ENCODE measurements at places on chromosomes 11 and 22.

- no peak for DNase-seq
Observed at GRCh38 chr11:12174128-12174476, 63.7 kb downstream of the MICAL2 start.

GRCh38 chr22:43110927-43111623 lies 525 bp downstream of the BIK start:
- no peak for DNase-seq

DNA sequence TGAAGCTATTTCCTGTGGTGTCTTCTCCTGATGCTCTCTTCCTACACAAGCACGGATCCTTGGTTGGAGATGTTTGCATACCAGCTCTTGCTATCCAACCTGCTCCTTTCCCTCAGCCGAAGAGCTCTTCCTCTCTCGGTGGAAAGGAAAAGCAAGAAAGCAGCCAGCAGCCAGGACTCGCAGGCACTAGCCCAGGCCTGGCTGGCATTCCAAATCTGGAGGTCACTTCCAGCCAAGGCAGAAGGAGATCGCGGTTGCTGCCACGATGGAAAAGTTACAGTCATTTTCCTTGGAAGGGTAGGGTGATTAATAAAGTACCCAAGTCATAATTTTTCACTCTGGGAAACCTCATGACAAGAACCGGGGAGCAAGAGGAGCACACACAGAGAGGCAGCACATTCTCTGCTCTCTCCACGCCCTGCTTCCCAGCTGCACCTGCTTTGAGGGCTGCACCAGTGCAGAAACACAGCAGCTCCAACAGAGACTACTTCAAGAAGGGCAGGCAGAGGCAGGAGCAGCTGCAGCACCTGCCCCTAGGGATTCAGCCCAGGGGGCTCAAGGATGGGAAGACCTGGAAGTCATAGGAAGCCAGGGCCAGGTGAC lies 399.3 kb downstream of the CADM1 start:
- DNase-seq = no peak

DNA sequence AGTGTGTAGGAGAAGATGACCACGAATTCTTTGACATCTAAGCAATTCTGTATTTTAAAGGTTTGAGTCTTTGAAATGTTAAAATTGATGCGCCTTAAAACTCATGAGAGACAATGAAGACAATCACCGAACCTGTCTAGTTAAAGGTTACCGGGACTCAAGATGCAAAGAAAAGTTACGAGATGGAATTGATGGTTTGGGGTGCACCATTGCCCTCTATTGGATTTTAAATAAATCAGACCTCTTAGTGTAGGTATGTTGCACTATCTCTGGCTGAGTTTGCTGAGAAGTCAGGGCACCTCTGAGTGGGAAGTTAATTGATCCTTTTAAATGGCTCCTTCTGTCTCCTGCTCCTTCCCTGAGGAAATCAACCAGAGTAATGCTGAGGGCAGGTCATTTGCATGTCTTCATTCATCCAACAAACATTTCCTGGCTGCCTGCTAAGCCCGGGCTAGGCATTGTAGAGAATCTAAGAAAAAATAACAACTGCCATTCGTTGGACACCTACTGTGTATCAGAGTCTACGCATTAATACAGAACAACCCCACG lies 19.4 kb upstream of the TMA7B start:
- no peak for DNase-seq

DNA sequence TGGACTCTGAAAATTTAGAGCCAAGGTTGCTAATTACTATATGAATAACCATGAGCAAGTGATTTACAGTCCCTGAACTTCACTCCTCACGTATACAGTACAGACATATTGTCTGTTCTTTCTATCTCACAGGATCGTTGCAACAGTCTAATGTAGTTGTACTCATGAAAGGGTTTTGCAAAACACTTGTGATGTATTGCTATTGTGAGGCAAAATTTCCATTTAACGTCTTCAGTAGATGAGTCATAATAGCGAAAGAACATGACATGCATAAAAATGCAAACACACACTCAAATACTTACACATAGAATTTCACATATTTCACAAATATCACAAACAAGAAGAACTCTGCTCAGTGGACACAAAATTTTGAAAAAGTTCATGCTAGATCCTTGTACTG lies 134.6 kb upstream of the TRPC6 start:
- no peak for DNase-seq

DNA sequence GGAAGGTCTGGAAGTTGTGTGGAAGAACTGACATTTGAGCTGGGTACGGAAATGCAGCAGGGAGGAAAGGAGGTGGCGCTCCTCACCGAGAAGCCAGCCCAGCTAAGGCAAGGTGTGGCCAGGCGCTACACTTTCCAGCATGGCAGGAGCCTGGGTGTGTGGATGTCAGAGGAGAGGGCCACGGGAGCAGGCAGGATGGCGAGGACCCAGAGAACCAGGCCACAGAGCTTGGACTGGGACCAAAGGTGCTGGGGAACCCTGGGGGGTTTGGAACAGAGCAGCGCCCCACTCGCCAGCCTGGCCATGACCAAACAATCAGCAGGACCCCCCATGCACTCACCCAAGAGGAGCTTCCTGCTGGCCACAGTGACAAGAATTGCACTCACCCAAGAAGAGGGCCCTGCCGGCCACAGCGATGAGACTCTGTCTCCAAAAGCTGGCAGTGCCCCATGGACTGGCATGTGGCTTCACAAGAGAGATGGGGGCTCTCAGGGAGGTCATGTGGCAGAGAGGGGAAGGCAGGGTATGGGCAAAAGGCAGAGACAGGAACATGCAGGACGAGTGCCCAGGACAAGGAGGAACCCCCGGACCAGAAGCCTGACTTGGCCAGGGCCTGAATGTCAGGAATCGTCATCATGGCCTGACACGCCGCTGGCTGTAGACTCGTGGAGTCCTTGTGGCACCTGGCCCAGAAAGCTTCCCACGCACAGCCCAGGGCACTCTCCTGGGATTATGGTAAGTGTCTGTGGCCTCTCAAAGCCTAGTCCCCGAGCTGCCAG lies 45.4 kb downstream of the IGF2 start:
- DNase-seq = no peak

DNA sequence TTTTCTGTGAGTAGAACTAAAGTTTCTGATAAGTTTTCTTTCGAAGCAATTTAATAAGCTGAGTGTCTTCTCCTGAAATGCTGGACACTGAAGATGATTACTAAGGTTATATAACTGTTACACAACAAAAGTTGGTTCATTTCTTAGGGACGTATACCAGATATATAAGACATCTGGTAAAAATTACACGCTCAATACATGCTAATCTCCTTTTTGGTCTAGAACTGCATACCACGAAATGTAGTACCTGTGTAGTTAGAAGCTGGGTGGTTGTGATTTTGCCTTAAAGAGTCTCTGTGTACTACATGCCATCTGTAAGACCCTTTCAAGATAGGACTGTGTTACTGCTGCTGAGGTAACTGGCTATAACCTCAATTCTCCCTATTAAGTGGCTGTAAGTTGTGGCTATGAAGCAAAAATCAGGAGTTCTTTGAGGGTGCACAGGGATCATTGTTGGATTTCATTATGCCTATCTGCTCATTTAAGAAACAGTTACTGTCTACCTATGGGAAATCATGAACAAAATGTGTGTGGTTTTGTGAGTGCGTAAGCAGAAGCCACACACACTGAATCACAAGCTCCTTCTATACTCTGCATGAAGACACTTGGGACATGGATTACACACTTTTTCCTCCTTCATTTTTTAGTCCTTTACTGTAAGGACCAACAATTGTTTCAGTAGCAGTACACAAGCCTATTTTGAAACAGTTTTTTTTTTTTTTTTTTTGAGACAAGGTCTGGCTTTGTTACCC lies 195.9 kb downstream of the SWAP70 start:
- peak; percentile 85 for DNase-seq

DNA sequence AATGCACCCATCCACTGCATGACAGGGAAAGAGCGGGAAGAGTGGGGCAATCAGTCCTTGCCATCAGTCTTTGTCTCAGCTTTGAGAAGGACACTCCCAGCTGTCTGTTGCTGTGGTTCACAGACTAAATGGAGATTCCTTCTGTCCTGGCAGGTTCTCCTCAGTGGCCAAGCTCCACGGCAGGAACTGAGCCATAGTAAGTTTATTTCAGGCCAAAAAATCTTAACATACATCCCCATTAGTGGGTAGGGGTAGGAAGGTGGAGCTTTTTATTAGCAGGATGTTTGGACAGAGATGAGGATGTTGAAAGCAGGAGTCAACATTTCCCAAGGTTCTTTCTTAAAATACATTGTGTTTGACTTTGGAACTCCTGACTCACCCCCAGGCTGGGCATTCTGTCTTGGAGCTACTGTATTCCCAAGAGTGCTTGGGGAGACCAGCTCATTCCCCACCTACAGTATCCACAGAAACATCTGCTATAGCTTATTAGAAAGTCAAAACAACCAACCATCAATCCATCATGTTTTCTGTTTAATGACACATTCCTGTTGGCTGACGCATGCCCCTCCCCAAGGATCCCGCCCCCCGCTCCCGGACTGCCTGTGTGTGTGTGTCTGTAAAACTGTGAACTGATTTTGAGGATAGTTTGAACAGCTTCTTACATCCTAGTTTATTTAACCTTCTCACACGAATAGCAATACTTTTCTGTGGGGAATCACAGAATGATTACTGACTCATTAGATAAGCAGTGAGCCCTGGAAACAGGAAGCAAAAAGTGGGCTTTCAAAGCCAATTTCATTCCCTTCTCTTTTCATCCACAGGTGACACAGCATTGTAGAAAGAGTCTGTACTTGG lies 109.5 kb downstream of the CCDC81 start:
- DNase-seq = peak; percentile 99

DNA sequence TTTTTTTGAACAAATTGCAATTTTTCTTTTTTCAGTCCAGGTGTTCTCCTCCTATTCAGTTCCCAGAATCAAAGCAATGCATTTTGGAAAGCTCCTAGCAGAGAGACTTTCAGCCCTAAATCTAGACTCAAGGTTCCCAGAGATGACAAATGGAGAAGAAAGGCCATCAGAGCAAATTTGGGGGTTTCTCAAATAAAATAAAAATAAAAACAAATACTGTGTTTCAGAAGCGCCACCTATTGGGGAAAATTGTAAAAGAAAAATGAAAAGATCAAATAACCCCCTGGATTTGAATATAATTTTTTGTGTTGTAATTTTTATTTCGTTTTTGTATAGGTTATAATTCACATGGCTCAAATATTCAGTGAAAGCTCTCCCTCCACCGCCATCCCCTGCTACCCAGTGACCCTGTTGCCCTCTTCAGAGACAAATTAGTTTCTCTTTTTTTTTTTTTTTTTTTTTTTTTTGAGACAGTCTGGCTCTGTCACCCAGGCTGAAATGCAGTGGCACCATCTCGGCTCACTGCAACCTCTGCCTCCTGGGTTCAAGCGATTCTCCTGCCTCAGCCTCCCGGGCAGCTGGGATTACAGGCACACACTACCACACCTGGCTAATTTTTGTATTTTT lies 6.2 kb upstream of the UBE4A start:
- peak; percentile 15 for DNase-seq

DNA sequence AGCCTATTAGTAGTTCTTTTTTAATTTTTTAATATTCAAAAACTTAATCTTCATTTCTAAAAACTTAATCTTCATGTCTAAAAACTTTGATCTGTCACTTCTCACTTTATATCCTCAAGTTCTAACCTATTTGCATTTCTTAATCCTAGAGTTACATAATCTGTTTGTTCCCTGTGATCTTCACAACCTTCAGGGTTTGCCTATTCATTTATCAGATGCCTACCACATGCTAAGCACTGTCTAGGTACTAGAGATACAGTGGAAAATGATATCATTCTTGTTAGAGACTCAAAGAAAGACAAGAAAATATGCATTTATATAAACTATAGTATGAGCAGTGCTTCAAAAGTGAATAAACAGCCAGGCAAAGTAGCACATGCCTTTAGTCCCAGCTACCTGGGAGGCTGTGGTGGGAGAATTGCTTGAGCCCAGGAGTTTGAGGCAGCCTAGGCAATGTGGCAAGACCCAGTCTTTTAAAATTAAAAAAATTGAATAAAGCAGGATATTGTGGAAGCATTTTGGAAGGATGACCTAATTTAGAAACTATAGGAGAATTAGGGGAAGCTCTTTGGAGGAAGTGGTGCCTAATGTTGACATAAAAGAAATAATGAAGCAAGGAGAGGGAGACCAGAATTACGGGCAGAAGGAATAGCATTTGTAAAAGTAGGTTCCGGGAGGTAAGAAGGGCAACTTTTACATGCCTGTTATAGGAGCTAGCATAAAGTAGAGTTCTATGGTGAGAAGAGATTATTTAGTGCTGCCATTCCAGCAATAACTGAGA lies 54.4 kb upstream of the GRK2 start:
- DNase-seq = no peak

GRCh38 chr11:28471537-28471936 lies 363.3 kb downstream of the METTL15 start:
- no peak for DNase-seq

DNA sequence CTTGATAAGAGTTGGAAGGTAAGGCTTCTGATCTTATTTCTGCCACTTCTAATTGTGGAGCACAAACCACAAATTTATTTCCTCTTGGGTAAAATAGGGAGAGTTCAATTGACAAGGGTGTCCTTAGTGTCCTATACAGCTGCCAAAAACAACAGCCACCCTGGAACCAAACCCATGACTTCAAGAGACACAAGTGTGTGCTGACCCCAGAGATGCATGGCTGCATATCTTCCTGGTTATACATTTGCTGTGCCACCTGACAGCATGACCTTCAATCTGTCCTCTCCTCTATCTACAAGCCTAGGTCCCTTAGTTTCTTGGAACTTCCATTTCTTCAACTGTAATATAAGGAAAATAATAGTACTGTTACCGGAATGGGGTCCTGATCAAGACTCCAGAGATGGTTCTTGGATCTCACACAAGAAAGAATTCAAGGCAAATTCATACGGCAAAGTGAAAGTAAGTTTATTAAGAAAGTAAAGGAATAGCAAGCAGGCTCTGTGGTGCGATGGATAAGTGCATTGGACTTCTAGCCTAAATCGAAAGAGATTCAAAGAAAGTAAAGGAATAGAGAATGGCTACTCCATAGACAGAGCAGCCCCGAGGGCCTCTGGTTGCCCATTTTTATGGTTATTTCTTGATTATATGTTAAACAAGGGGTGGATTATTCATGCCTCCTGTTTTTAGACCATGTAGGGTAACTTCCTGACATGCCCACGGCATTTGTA lies 15.5 kb upstream of the TMEM123 start:
- no peak for DNase-seq

DNA sequence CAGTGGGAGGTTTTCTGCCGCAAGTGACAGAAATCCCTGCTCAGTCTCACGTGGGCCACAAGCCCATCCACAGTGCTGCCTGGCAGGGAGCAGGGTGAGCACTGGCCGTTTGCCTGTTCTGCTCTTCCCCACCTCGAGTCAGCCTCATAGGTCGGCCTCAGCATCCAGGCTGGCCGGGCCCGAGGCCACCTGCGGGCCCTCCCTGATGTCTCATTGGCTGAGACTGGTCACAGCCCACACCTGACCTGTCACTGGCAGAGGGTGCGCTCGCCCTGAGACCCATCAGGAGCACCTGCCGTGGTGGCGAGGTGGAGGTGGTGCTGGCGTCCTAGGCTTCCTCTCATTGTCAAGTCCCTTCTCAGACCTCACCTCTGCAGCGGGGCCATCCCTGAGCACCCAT lies 72.1 kb downstream of the ELFN2 start:
- DNase-seq = no peak

- DNase-seq = no peak
Observed at GRCh38 chr11:76717816-76718215, 47.3 kb upstream of the LRRC32 start.

- no peak for DNase-seq
Observed at GRCh38 chr22:33451866-33452469, 393.8 kb upstream of the SYN3 start.

Data from fibroblast of skin of right quadriceps (primary cell).